SW 1271 (cell line): ENCODE measurements at places on chromosomes 12 and 14.

DNA sequence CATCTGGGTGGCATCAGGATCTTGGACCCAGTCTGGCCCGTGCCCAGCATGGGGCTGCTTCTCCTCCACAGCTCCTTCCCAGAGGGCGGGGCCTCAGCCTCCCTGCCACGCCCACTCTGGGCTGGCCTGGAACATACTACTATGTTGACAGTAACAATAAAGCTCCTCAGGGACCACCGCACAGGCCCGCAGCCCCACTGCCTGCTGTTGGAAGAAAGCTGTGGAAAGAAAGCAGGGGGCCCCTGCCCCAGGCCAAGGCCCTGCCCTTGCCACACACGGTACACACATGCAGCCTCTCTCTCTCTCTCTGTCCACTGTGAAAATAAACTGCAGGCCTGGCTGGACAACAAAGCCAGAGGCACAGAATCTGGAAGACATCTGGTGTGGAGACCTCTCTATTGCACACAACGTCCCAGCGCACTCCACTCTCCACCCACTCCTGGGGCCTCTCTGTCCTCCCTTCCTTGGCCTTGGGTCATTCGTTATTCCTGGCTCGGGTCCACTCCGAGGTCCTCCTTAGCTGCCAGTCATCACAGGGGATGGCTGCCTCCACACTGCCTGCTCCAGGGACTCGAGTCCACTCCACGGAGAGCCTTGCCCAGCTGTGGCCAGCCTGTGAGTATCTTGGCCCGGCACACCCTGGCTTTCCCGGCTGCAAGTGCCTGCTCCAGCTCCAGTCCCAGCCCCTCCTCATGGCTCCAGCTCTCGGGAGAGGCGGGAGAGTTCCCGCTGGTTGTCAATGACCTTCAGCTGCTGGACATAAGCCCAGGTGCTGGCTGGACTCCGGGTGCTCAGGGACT is 11.8 kb upstream of the ENDOU start:
- no peak for DNase-seq

- DNase-seq: no peak
Observed at GRCh38 chr12:39476894-39477293, 34.0 kb upstream of the KIF21A start.

GRCh38 chr14:76651410-76652055 is 109.7 kb upstream of the VASH1 start:
- no peak for DNase-seq

GRCh38 chr12:120751389-120751788 is 25.8 kb downstream of the ACADS start:
- no peak for DNase-seq

DNA sequence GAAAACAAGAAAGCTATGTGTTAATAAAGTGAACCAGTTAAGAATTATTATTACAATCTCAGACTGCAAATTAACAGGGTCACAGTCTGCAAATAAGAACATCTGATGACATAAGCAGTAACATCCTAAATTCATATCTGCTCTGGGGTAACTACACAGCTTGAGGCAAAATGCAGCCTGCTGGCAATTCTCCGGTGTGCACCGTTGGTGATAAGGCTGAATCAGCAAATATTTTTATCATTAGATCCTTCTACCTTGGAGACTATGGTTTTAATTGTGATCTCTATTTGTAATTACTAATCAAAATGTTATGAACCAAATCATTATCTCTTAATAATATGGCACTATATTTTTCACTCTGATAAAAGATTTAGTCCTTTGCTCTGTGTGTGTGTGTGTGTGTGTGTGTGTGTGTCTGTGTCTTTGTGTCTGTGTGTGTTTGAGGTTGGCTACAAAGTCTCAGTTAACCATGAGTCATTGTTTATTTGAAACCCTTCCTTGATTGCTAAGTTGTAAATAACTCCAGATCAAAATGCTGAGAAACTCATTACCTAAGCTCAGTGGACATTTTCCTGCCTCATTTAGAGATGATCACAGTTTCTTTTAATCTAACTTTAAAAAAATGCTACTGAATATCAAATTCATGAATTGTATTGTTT is 442.6 kb downstream of the GXYLT1 start:
- DNase-seq: no peak

GRCh38 chr14:49114161-49114893 is 471.9 kb downstream of the RPS29 start:
- no peak for DNase-seq

DNA sequence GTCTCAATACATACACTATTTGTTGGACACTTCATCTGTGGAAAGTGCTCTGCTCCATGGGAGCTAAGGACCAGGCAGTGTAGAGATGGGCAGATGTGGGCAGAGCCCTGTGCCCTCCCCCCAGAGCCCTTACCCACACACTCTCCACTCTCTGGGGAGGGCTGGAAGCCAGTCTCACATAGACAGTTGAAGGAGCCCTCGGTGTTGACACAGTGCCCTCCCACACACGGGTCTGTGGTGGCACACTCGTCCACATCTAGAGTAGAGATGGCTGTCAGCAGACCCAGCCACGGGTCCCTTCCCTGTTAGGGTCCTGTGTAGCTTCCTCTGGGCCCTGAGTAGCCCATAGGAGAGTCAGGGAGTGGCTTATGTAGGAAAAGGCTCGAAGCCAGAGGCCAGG is 14.3 kb downstream of the ISCA2 start:
- no peak for DNase-seq
